ENCODE measurements at places on chromosomes 6 and 20. TPM values are rescaled to one million over a fixed set of nuclear protein-coding genes. Genes with fewer than 3 reads are reported as not detected.

DNA sequence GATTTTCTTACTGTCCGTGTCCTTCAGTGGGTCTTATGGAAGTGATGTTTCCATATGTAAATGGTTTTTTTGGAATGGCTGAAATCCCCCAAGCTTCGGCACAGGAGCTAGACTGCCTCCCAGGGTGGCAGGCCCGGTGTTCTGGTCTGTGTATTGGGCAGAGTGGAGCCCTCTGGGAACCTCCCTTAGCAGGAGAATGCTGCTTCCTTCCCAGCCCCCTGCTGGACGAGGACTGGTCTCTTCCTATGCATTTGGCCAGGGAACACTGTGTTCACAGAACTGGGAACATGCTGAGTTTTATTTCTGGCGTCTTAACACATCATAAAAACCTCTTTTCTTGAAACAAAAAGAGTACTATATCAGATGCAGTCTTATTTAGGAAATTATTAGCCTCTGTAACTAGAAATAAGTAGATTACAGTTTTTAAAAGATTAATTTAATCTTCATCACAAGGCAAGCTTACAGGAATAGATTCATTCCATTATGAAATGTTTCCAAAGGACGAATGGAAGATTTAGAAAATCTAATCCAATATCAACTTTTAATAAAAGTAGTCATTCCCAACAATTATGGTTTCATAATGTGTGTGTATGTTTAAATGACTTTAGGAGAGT lies 56.6 kb downstream of the SYTL3 start:
- DNase-seq = no peak

- no peak for DNase-seq
Observed at GRCh38 chr6:69775585-69775849, 21.3 kb downstream of the LMBRD1 start.

GRCh38 chr6:117346142-117346930 lies 79.4 kb downstream of the ROS1 start:
- DNase-seq = no peak

EPPIN gene
- not detected for polyA plus RNA-seq

BEND6 gene
- 1.0 TPM for polyA plus RNA-seq

DNA sequence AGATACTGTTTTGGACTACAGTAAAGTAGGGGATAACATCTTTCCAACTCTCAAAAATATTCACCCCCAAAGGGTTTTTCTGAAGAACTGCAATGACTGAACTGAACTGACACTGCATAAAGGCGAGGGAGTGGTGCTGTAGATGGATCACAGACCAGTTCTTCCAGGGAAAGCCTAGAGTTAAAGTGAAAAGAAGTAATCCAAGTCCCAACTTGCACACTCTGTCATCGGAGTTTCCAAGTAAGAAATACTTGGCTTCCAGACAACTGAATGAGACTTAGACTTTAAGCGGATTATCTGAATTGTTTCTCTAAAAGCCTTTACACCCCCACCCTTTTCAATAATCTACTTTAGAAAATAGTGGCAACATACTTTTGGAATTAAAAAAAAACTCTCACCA lies 134.1 kb upstream of the PREP start:
- DNase-seq = no peak

COL9A3 gene
- polyA plus RNA-seq = 3.6 TPM

GRCh38 chr6:120129228-120129627 lies 779.7 kb upstream of the MAN1A1 start:
- DNase-seq = no peak

DNA sequence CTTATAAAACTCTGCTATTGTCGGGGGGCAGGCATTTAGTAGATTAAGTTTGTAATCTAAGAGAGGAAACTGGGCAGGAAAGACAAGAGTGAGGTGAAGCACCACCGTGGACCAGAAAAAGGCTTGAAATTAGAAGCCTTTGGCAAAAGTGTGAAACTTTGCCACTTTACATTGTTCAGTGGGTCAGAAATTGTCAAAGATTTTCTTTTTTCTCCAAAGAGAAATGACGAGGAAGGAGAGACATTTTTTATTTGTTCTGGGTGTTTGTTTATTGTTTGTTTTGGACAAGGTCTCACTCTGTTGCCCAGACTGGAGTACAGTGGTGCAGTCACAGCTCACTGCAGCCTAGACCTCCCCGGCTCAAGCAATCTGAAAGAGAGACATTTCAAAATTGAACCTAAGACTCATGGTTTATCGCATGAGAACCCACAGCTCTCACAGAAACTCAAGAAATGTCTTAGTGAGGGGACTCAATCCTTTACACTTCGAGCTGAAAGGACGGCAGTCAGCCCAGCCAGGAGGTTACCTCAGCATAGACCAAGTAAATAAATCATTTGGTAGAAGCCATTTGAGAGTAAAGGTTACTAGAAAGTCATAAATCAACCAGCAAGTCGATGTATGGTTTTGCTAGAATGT lies 262.8 kb upstream of the TAB2 start:
- DNase-seq = no peak

DNA sequence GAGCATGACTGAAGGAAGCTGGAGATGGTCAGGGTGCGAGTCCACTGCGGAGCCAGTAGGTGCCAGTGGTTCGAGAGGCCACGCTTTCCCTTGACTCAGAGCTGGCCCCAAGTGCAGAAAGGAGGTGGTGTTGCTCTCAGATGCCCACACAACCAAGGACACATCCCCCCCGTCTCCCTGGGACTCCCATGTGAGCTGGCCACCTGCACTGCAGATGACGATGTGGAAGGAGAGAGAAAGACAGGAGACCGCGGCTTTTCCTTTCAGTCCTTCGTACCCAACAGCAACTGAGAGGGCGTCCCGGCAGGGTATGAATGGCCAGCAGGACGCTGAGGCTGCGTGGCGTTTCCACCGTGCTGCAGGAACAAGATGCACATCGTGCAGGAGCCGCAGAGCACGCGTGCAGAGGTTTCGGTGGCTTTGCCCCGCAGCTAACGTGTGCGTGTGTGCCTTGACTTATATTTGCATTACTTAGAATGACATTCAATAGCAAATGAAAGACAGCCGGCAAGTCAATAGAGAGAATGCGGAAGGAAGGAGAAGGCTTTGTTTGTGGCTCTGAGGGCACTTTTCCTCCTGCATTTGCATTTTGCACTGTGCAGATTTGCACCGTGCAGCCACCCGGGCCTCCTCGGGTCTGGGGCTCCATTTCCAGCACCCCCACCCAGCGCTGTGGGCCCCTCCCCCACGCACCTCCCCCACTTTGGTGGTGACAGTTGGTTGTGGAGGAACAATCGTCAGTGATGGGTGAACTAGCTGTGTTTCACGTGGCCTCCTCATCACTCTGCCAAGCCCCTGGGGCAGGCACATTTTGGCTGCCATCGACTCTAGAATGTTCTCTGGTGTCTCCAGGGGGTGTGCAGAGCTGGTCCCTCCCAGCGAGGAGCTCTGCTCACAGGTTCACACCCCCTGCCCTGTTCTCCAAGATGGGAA lies 26.4 kb upstream of the BHLHE23 start:
- DNase-seq = no peak

CD93 gene
- 0.01 TPM for polyA plus RNA-seq

ZFP57 gene
- 17.4 TPM for polyA plus RNA-seq

BANF2 gene
- not detected for polyA plus RNA-seq

GRCh38 chr6:108895571-108895970 lies 47.3 kb downstream of the ARMC2 start:
- no peak for DNase-seq

GRCh38 chr6:130778946-130779657 lies 48.1 kb upstream of the SMLR1 start:
- no peak for DNase-seq

BMP2 gene
- polyA plus RNA-seq = 5.0 TPM

DNA sequence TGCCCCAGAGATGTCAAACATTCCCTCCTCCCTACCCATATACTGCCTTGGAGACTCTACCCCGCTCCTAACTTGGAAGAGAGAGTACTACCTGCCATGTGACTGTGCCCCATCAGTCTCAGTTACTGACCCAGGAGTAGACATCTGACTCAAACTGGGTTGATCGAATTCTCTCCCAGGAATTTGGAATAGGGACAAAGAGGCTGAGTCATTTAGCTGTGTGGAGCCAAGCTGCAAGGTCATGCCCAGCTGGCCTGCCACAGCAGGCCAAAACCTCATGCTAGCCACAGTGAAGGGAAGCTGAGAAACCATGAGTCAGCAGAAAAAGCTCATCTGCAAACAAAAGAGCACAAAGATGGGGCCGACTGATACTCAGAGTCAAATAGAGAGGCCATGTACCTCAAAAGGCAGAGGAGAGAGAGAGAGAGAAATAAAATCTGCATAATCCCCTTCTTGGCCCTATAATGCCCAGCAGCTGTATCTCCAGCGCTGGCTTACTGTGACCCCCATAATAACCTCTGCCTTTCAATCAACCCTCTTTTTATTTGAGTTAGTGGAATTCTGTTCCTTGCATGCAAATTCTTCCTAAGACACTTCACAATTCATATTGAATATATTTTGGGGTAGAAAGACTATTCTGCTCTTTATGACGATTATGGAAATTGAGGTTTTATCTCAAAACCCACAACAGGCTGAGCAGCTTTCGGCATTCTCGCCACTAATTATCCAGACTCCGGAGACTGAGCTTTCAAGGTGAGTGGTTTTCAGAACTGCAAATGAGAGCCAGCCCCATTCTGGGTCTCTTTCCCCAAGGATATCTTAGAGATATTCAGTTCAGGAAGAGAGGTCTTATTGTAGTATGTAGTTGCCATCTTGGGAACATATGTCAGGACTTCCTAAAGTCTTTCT lies 21.4 kb upstream of the AKIRIN2 start:
- peak; percentile 96 for DNase-seq

BTNL2 gene
- polyA plus RNA-seq = not detected

PRSS35 gene
- 0.04 TPM for polyA plus RNA-seq

VARS2 gene
- polyA plus RNA-seq = 14.3 TPM

GDAP1L1 gene
- polyA plus RNA-seq = not detected

DNA sequence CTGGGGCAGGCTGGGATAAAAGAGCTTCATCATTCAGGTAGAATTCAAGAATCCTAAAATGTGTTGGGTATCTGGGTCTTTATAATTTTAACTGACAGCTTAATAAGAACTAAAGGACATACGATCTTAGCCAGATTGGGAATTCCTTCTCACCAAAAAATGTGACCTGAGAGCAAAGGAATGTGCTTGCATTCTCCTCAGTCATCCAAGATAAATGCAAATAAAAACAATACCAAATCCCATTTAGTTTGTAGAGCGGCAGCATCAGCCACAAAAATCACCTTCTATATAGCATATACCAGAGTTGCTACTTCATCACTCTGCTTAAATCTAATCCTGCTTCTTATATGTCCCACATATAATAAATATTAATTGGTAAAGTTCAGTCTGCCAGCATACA lies 16.9 kb downstream of the USP49 start:
- DNase-seq = no peak

DNA sequence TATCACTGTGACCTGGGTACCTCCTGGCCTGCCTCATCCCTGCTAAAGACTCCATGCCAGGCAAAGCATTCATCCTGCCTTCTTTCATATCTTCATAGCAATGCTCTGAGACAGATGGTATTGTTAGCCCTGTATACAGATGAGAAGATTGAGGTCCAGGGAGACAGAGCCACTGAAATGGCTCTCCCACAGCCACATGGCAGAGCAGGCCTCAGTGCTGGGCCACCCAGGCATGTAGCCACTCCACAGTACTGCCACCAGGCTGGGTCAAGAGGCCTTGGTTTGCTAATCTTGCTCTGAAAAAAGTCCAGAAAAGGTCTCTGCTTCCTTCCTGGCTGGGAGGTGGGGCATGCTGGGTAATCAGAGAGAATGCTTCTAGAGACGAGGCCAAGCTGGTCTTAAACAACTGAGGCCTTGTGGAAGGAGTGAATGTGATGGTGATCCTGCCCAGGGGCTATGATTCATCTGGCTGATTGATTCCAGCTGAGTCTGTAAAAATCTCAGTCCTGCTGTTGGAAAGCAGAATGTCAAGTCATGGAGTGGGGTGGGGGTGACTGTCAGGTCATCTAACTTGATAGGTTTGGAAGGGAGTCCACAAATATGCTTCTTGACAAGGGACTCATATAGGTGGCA lies 29.8 kb downstream of the HM13 start:
- no peak for DNase-seq

CAGE1 gene
- 0.04 TPM for polyA plus RNA-seq

EEF1E1 gene
- polyA plus RNA-seq = 58.1 TPM

DNA sequence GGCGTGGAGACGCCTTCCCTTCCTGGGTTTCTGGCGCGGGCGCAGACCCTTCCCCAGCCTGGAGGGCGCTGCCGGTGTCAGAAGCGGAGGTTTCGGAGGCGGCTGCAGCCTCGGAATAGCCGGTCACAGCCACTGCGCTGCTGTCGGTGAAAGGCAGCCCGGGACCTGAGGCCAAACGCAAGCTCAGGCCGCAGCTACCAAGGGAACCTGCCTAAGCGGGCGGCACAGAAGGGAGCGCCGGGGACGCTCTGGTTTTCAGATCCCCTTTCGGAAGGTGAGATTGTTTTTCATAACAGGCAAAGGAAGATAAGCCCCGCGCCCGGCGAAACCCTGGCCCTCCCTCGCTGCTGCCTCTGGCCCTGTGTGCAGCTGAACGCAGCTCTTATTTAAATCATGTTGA lies 116.5 kb downstream of the FAM120B start:
- DNase-seq = no peak

GRCh38 chr6:138011413-138011812 lies 95.8 kb downstream of the PERP start:
- DNase-seq = no peak

DNA sequence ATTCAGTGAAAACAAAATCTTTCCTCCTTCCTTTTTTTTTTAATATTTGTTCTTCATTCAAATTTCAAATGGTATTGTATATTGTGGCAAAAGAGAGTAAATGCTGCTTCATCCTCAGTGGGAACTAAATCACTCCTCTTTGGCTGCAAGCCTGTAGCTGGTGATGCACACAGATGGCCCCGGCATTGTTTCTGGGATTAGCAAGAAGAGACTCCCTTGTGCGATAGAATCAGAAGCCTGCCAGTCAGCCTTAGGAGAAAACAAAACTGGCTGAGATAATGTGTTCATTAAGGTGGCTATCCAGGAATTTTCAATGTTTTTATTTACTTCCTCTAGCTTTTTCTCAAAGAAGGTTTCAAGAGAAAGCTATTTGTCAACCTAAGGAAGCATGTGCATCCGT lies 20.7 kb upstream of the ELOVL2 start:
- no peak for DNase-seq

DNA sequence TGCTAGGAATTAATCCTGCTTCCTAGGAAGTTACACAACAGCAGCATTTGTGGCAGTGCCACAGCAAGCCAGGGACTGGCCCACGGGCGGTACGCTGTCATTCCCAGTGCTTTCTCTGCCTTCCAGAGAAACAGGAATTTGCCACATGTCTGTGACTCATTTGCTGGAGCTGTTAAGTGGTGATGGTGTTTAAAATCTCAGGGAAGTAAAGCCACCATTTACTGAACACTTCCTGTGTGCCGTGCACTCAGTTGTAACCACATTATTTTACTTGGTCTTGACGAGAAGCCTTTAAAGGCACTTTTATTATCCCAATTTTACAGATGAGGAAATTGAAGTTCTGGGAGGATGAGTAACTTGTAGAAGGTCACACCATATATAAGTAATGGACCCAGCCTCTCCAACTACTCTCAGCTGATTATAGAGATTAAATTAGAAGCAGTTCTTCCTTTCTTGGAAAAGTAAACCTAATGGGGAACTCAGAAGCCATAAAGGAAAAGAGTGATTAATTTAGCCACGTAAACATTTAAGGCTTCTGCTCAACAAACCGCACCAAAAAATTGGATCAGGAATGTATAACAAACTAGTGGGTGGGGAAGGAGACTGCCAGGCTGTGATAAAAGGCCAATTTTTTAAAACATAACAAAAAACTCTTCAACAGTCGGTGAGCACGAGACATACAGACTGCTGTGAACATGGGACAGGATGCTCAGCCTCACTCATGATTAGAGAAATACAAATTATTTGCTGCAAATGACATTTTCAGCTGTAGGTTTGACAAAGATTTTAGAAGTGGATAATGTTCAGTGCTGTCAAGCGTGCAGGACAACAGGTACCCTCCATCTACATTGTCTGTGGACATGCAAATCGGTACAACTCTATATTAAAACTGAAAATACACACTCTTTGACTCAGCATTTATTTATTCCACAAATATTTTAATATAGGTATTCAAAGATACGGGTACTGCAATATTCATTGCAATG lies 311.2 kb downstream of the NRN1 start:
- no peak for DNase-seq

All from keratinocyte (primary cell).